Foreskin keratinocyte (primary cell): ENCODE measurements at places on chromosomes 3 and 15.

- no peak for DNase-seq
Measured at GRCh38 chr3:143551761-143552160, 296.5 kb downstream of the SLC9A9 start.

DNA sequence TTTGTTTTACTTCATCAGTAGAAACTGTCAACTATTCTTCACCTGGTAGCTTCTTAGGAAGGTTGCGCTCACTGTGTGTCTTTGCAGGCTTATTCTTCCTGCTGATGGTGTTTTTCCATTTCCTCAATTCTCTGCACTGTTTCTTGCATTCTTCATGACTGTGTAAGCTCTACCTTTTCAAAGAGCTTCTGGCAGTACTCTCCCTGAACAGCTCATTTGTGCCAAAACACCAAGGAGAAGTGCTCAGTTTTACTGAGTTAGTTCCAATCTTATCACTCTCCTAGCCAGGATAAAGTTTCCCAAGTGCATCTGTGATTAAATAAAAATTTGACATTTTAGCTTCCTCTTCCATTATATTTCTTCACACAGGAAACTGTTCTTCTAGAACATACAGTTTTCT, 339.8 kb downstream of the EPHA3 start:
- no peak for DNase-seq

- no peak for DNase-seq
Measured at GRCh38 chr3:48738926-48739616, 22.1 kb upstream of the IP6K2 start.

DNA sequence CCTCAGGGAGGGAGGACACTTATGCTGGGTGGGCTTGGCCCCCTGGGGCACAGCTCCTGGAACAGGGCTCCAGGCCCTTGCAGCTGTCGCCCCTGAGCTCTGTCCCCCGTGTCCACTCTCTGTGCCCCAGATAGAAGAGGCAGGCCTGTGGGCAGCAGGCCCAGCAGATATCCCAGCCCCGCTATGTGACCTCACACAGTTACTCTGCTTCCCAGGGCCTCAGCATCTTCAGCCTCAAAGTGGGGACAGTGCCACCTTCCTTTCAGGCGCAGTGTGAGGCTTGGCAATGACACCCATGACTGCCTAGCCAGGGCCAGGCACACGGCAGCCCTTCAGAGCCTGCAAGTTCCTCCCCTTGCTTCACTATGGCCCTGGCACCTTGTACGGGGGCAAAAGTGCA, 98.4 kb downstream of the IQSEC1 start:
- no peak for DNase-seq

DNA sequence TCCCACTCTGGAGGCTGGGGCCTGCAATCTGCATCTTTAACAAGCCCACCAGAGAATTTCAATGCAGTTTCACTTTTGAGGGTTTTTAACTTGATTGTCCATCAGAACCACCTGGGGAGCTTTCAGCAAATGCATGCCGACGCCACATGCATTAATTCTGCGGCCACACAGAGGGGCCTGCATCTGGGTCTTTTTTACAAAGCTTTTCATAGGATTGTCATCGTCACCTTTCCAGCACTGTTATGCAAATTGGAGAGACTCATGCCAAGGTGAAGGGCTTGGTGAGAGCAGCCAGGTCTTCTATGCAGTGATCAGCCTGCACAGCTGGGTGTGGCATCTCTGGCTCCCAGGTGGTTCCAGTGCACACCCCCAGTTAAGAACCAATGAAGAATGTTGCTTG, 143.0 kb upstream of the CTDSPL start:
- no peak for DNase-seq

DNA sequence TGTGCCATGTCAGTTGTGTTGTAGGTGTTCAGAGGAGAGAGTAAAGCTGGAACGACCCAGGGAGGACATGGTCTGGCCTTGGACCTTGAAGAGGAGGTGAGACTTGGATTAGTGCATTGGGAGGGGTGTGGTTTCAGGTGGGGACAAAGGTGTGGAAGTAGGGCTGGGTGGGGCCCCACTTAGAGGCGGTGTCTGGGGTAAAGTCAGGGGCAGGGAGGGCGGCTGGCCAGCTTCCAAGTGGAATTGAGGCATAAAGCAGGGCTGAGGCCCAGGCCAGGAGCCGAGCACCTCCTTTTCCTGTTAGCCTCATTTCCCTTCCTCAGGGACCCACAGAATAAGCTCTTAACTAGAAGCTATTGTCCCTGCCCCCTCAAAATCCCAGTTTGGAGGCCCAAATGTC, 36.2 kb upstream of the FLNB start:
- DNase-seq, result no peak
